T-helper 17 cell (primary cell): ENCODE measurements at places on chromosomes 11 and 22. TPM values are rescaled to one million over a fixed set of nuclear protein-coding genes. Genes with fewer than 3 reads are reported as not detected.

The MGAT3 gene
- 0.96 TPM for total RNA-seq

The NPAT gene
- total RNA-seq, result 23.3 TPM

The MYH9 gene
- total RNA-seq, result 1,220 TPM

The FUT4 gene
- 5.2 TPM for total RNA-seq

The ZNF280B gene
- total RNA-seq, result 1.8 TPM

The RFPL1 gene
- not detected for total RNA-seq
